ENCODE measurements at places on chromosomes 2 and 18.

GRCh38 chr18:46040747-46041104 lies 31.3 kb downstream of the PSTPIP2 start:
- no peak for DNase-seq

DNA sequence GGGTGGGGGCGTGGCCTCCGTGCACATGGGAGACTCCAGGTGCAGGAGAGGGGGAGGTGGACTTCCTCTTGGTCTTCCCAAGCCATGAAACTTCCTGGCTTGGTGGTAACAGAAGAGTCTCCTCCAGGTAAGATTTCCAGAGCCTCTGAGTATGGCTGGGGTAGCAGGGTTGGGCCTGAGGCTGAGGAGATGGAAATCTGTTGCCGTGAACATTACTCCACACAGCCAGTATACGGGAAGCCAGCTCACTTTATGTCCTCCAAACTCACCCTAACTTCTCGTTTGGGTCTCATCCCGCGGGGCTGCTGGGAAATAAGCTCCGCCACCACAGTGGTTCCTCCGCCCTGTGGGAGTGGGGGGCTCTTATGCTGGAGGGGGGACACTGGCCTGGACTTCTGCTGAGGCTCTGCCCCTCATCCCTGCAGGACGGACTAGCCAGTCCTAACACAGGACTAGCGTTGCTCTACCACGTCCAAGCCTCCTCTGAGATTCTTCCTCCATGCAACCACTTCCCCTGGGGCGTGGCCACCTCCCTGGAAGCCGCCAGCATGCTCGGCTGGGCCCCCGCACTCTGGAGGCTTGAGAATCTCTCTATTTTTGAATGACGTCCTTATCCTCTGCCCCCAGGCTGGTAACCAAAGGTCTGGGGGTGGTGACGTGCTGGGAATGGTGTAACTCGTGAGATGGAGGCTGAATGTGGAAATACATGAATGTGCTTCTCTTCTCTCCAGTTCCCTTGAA lies 777 bp upstream of the RAB17 start:
- no peak for DNase-seq

GRCh38 chr2:18473241-18474181 lies 86.9 kb downstream of the RDH14 start:
- DNase-seq: no peak

GRCh38 chr2:201093573-201093972 lies 21.8 kb downstream of the NDUFB3 start:
- no peak for DNase-seq

GRCh38 chr18:26051843-26052242 lies 38.6 kb downstream of the SS18 start:
- no peak for DNase-seq

- DNase-seq: no peak
These were observed 382.4 kb upstream of the SMIM21 start for GRCh38 chr18:75809926-75810255.

GRCh38 chr18:72411261-72411660 lies 132.9 kb downstream of the CBLN2 start:
- no peak for DNase-seq

DNA sequence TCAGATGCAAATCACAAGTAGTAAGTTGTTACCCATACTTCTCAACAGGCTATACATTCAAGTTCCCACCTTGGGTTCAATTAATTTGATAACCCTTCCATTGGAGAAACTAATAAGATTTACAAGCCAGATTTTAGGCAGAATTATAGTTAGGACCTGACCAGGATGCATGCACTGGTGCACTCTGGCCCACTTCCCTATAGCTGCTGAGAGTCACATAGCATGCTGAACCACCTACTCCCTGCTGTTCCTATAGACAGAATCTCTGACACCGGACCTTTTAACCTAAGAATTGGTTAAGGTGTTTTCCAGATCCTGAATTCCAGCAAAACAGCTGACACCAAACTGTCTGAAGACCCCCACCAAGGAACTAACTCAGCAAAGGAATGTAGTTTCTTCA lies 26.2 kb downstream of the FAM210A start:
- no peak for DNase-seq

GRCh38 chr18:58419587-58420199 lies 209.2 kb downstream of the ALPK2 start:
- no peak for DNase-seq

DNA sequence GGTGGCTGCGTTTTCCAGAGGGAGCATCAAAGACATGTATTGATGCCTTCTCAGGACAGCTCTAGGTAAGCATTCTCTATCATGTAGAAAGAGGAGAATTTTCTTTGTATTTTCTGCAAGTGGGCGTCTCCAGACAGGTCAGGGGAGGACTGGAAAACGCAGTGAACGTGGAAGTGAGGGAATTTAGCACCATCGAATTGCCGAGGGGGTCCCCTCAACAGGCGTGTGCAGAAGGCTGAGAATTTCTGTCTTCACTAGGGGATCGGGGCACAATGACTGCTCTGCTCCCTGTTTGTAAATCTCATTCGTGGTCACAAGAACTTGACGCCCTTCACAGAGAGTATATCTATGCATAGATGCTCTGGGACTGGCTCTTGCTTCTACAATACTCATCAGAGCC lies 5.0 kb upstream of the NTSR2 start:
- no peak for DNase-seq

- DNase-seq: no peak
These were observed 190.8 kb downstream of the ARHGAP28 start for GRCh38 chr18:6920099-6920955.

DNA sequence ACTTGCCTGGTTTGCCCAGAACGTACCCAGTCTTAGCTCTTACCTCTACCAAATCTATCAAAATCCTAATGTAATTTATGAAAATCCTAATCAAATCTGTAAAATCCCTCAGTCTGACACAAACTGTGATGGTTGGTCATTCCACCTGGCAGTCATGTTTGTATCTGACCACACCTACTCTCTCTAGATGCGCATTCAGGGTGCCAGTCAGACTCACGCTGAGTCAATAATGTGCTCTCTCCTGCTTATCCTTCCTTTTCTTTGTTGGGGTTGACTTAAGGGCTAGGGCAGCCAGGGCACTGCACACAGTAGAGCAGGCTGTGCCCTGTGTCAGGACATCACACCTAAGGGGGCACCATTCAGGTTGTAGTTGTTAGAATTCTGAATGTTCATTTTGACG lies 48.5 kb upstream of the PARD3B start:
- DNase-seq: no peak

GRCh38 chr18:9647496-9648323 lies 33.4 kb upstream of the PPP4R1 start:
- no peak for DNase-seq

DNA sequence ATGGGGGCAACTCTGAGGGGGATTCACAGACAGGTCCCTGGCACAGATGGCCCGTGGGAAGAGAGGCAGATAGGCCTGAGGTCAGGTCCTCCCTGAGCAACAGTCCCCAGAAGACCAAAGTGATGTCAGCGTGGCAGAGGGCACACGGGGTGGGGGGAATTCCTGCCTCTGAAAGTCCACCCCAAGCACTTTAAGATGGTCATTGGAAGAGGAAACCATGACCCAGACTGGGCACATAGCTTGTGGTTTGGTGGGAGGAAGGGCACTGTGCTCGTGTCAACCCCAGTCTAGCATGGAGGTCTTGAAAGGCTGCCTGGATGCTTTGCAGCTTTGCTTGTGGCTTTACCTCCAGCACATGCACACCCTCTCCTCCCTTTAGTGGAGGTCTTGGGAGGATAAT lies 38.0 kb upstream of the SIX2 start:
- no peak for DNase-seq

Measured in left forelimb (tissue), 1 donor.